Fibroblast of villous mesenchyme (primary cell): ENCODE measurements at places on chromosomes 13 and 19. TPM values are rescaled to one million over a fixed set of nuclear protein-coding genes. Genes with fewer than 3 reads are reported as not detected.

The ZNF578 gene
- total RNA-seq: 1.6 and 3.9 TPM in 2 replicates

The WDR87 gene
- total RNA-seq: not detected in 2 replicates

The KLK7 gene
- total RNA-seq: not detected in 2 replicates

The ANKLE1 gene
- total RNA-seq: 0.32 and 0.86 TPM in 2 replicates

The KLK5 gene
- total RNA-seq: not detected in 2 replicates

The ZNF626 gene
- total RNA-seq: 10.3 and 13.4 TPM in 2 replicates

The HIPK4 gene
- total RNA-seq: under 0.01 TPM in 2 replicates

The CEBPA gene
- total RNA-seq: under 0.01 TPM in 1 of 2 replicates, not detected in the other

The EXOSC5 gene
- 12.5 and 15.1 TPM in 2 replicates for total RNA-seq
